ENCODE measurements at places on chromosomes 7 and 10. TPM values are rescaled to one million over a fixed set of nuclear protein-coding genes. Genes with fewer than 3 reads are reported as not detected.

DNA sequence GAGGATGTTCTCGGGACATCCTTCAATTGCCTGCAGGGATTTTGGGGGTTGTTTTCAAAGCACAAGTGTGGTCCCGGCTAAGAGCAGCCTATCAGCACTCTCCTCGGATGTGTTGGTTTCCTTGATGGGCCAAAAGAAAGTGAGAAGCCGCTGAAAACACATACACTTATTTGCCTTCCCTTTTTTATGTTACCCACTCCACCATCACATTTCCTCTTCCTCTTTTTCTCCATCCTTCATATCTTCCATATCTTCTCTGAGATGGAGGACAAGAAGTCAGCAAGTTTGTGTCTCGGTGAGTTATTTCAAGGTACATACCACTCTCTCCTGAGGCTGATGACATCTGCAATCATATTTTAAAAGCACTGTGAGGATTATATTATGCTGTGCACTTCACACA lies 64.0 kb downstream of the ZNF33B start:
- DNase-seq: no peak

GRCh38 chr7:120055300-120055699 lies 217.7 kb upstream of the KCND2 start:
- no peak for DNase-seq

DNA sequence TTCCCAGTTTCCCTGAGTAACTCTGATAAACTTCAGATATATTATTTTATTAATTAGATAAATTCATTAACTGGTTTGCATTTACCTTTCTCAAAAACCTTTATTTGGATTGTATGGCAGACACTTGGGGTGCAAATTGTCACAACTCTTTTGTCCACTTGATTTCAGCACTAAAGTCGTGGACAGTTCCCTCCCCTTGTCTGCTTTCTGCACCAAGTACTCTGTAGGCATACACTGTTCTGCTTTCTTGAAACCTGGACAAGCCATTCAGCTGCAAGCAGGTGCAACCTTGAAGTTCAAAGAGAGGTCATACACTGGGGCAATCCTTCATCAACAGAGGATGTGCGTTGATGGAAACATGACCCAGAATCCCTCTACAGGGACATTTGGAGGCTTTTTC lies 162.9 kb downstream of the ARL5B start:
- DNase-seq: no peak

DNA sequence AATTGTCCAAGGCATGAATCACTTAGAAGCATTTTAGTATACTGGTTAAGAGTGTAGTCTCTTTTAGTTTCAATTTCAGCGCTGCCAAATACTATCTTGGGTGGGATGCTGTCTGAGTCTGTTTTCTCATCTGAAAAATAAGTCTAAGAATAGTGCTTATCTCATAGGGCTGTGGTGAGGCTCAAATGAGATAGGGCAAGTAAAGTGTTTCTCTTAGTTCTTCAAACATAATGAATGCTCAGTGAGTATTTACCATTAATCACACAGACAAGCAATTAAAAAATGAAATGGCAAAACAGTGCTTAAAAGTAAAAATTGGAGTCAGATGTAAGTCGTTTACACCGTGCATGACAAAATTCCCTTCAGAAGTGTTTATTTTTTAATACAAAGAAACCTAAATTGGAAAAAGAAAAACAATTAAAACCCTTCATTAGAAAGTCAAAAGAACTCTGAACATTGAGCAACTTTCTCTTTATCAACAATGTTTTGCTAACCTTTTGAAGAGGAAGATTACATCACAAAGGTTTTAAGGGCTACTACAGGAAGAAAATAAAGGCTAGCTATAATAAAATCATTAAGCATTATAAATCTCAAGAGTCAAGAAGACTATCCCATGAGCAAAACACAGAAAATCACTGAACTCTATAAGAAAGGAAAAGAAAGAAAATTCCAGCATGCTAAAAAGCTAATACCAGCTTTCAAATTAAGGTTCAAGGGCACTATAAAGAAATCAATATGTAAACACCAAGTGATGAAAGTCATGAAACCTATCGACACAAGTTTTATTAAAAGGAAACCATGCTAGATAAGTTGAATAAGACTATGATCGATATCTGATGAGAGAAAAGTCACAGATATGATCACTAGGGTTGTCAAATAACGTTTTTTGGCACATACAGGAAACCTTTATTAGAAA lies 45.6 kb upstream of the C1GALT1 start:
- no peak for DNase-seq

DNA sequence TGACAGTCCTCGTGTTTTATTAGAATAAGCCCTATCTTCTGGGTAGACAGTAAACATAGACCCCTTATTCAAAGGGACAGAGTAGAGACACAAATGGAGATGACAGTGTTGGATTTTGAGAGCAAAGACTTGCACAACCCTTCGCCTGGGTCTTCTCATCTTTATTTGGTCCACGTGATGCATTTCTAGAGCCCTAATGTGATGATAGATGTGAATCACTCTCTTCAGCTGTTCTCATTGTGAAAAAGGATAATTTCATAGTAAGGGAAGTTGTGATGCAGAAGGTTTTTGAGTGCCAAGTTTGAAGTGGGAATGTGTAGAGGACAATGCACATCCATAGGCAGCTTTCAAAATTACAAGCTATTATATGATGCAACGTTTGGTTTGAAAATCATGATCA lies 86.3 kb downstream of the CREB5 start:
- DNase-seq: no peak

AKR1C2 gene
- polyA plus RNA-seq: 0.98 TPM

MRC1 gene
- not detected for polyA plus RNA-seq

GRCh38 chr10:49240946-49241345 lies 52.8 kb upstream of the TMEM273 start:
- DNase-seq: no peak

GRCh38 chr10:13775786-13776775 lies 189.3 kb downstream of the PRPF18 start:
- DNase-seq: no peak

DNA sequence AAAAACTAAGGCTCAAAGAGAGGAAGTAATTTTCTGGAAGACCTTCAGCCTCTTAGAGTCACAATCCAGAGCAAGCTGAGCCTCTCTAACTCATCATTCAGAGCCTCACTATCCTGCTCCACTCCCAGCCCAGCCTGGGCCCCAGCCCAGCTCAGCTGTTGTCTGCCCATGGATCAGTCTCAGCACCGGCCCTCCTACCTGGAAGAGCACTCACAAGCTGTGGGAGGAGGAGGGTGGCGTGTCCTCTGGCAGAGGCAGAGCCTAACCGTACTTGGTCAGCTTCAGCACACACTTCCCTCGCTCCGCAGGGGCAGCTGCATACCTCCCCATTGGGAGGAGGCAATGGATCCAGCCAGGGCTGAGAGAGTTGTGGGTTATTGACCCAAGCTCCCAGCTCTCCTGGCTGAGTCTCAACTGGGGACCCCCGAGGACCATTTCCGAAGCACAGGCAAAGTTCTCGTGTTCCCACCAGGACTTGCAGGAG lies 66.7 kb upstream of the GPR26 start:
- DNase-seq: no peak

DNA sequence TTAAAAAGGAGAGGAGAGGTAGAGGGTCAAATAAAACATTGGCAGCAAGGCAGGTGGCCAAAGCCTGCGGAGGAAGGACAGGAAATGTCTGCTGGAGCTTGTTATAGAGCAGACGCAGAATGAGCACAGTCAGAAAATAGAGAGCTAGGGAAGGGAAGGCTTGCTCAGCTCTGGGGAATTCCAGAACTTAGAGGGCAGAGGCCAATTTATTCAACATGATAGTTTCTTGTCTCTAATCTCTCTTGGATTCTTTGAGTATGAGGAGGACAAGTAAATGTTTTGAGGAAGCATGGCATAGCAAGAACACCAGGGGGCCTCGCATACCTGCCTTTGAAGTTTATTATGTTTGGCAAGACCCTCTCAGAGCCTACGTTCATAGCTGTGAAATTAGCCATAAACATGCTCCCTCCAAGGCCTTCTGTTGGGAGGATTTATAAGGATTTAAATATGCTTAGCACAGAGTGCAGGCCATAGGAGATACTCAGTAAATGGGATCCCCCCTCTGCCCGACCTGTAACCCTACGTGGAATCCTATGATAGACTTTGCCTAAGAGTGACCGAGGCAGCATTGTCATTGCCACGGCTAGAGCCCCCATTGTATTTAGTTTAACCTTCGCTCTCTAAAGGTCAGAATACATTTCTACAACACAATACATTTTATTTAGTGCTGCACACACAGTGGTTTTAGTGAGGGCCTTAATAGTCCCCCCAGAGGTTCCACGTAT lies 293.9 kb downstream of the CCDC3 start:
- peak; percentile 86 for DNase-seq

DNA sequence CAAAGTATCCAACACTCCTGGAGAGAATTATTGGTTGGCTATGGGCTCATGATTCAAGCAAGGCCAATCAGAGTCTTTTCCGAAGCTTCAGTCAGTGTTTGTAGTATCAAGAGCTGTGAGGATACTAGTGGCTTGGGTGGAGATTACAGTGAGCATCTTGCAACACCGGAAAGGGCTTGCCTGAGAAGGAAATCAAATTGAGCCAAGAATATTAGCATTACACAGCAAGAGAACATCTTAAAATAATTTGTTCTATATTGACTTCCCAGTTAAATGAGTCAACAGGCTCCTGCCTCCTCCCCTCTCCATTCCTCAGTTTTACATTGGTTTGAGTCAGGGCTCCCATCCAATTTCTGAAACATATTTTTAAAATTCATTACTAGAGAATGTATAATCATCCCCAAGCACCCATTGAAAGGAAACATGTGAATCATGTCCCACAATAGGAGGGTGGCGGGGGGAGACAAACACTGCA lies 127.4 kb downstream of the ELAPOR2 start:
- peak; percentile 91 for DNase-seq

CDNF gene
- 1.1 TPM for polyA plus RNA-seq

DNA sequence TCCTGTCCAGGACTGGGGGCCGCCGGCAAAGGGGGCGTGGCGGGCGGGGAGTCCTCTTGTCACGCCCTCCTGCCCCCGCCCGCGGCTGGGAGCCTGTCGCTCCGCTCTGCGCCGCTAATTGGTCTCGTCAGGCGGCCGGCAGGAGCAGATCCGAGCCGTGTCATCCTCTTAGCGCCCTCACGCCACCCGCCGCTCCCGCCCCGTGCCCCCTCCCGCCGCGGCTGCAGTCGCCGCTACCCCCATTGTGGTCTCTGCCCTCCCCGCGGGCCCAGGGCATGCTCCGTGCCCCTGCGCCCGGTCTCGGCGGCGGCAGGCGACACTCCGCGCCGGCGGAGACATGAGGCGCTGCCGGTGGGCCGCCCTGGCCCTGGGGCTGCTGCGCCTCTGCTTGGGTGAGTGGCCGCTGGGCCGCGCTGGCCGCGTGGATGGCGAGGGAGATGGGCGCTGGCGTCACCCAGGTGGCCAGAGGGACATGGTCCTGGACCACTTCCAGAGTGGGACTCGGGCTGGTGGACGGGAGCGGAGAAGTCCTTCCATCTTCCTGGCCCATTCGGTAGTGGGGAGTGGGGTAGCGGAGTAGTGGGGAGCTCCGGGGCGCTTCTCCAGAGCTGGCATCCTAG lies at the start of gene CDHR1:
TSS of gene CDHR1 (plus strand) at position 114 of the 620 bp plus-strand sequence. CDS start at position 338, 224 bp downstream.
- no peak for DNase-seq

DNA sequence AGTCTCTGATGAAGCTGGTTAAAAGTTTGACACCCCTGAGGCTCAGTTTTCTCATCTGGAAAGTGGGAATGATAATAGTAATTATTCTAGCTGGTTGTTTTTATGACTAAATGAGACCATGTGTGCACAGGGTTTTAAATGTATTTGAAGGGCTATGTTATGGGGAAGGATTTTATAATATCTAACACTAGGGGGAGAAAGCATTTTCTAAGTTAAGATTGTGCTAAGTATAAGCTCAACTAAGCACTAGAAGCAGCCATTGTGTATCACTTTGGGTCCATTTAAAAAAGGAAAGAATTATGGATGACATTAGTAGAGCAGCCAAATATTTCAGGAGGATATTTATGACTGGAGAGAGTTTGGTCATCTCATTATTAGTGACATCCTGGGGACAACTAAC lies 49.5 kb upstream of the CREB5 start:
- DNase-seq: no peak

DNA sequence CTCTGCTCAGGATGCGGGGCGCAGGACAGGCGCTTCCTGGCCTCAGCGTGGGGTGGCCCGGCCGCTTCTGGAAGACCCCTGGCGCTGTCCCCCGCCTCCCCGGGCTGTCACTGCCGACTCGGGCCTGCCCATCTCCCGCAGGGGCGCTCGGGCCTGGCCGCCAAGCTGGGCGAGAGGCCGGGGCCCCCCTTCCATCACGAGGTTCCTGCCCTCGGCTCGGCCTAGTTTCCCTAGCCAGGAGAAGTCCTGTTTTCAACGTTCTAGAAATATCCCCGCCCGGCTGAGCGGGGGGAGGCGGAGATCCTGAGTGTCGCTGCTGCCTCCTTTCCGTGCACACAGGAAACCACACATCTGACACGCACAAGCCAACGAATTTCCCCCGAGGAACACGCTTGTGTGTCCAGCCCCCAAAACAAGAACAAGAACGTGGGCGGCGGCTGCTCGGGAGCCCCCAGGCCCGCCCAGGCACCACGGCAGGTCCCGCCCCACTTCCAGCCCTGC lies 33.7 kb downstream of the AP5Z1 start:
- no peak for DNase-seq

DNA sequence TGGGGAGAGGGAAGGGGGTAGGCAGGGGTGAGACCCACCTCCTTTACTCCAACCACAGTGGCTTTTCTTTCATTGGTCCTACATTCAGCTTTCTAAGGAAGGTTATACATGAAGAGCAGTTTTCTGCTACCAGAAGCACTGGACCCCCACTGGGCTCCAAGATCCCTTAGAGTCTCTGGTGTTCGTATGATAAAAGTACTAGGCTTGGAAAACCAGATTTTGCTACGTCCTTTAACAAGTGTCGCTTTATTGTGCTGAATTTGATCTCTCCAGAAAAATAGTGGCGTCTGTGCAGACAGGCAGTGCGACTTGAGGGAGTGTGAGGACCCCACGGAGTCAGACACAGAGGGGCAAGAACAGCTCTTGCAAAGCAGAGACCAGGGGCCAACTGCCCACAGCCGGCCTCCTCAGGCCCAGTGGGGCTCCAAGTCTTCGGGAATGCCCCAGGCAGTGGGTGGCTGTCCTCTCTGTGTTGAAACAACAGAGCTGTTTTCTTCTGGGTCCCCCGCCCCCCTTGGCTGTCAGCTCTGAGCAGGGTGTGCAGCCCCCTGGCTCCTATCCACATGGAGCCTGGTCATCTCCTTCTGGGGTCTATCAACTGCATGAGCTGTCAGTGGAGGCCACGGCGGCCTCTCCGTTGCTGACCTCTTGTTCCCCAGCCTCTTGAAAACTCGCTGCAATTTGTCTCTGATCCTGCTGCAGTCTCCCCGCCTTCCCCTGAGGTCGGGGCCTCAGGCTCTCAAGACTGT lies 333.2 kb downstream of the RPS24 start:
- no peak for DNase-seq

GRCh38 chr7:78125884-78126283 lies 327.3 kb downstream of the PHTF2 start:
- DNase-seq: peak; percentile 49

GRCh38 chr10:129090165-129090564 lies 376.9 kb upstream of the MGMT start:
- DNase-seq: no peak

- no peak for DNase-seq
These were observed 137.3 kb upstream of the NANOS1 start for GRCh38 chr10:118892255-118892654.

HPSE2 gene
- polyA plus RNA-seq: 0.04 TPM

GRCh38 chr10:71486484-71487114 lies 89.9 kb downstream of the CDH23 start:
- DNase-seq: no peak

GRCh38 chr10:68861253-68861652 lies 33.9 kb downstream of the STOX1 start:
- no peak for DNase-seq

- DNase-seq: no peak
These were observed 680.2 kb downstream of the CCSER2 start for GRCh38 chr10:85008488-85009184.
